ENCODE measurements at places on chromosomes 1 and 21.

DNA sequence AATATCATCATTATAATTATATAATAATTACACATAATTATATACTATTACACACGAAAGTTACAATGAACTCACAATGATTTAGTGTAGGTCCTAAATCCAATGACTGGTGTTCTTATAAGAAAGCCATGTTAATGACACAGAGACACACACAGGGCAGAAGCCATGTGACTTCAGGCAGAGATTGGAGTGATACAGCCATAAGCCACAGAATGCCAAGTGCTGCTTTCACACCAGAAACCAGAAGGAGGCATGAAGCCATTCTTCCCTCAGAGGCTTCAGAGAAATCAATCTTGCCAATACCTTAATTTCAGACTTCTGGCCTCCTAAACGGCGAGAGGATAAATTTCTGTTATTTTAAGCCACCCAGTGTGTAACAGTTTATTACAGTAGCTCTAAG, 147.4 kb upstream of the KRTAP19-8 start:
- H3K4me1 ChIP-seq, result peaks cover 90% of the 10 kb centered on the region
- H3K27ac ChIP-seq, result peak overlapping the region; percentile 98
- DNase-seq, result no peak
- H3K27me3 ChIP-seq, result no peaks in the 10 kb centered on the region
- peaks cover 25% of the 10 kb centered on the region for H3K36me3 ChIP-seq
- H3K4me3 ChIP-seq, result peak overlapping the region; percentile 68

GRCh38 chr1:228828151-228828550, 92.9 kb downstream of the RHOU start:
- peaks cover 47% of the 10 kb centered on the region for H3K4me1 ChIP-seq
- DNase-seq, result no peak
- no peak overlapping the region for H3K27ac ChIP-seq
- no peaks in the 10 kb centered on the region for H3K36me3 ChIP-seq
- no peaks in the 10 kb centered on the region for H3K27me3 ChIP-seq

DNA sequence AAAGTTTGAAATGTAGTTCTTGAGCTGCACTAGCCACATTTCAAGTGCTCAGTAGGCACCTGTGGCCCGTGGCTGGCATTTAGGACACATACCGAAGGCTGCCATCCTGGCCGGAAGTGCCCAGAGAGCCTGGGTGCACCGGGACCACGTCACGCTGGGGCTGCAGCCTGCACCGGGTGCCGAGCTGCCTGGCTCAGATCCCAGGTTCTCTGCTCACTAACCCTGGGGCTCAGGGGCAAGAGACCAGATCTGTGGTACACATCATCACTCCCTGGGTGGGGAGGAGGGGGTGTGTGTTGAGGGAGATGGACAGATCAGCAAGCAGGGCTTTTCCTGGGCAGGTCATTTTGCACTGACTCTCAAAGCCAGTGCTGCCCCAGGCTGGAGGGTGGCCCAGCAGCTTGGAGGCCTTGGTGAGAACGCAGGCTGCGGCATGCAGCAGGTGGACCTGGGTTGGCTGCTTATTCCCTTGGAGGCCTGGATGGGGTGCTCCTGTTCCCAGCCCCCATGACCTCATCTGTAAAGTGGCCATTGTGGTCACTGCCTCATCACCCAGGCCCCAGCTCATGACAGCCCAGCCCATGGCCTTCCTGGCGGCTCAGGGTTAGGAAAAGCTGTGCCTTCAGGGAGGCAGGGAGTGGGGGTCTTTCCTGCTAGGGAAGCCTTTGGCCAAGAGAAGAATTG, 23.6 kb downstream of the TMEM201 start:
- H3K27me3 ChIP-seq, result no peaks in the 10 kb centered on the region
- no peak overlapping the region for H3K27ac ChIP-seq
- H3K4me3 ChIP-seq, result no peak overlapping the region
- no peak for DNase-seq
- peaks cover 3% of the 10 kb centered on the region for H3K36me3 ChIP-seq

GRCh38 chr1:159015440-159015909, 5.8 kb downstream of the IFI16 start:
- peaks cover 45% of the 10 kb centered on the region for H3K36me3 ChIP-seq
- no peaks in the 10 kb centered on the region for H3K27me3 ChIP-seq
- peak overlapping the region; percentile 96 for H3K27ac ChIP-seq
- peak; percentile 63 for DNase-seq

- peaks cover 21% of the 10 kb centered on the region for H3K27me3 ChIP-seq
- peak overlapping the region; percentile 69 for H3K4me3 ChIP-seq
- H3K27ac ChIP-seq, result peak overlapping the region; percentile 48
- H3K36me3 ChIP-seq, result no peaks in the 10 kb centered on the region
Measured at GRCh38 chr1:157155658-157156057, 17.5 kb upstream of the ETV3 start.

DNA sequence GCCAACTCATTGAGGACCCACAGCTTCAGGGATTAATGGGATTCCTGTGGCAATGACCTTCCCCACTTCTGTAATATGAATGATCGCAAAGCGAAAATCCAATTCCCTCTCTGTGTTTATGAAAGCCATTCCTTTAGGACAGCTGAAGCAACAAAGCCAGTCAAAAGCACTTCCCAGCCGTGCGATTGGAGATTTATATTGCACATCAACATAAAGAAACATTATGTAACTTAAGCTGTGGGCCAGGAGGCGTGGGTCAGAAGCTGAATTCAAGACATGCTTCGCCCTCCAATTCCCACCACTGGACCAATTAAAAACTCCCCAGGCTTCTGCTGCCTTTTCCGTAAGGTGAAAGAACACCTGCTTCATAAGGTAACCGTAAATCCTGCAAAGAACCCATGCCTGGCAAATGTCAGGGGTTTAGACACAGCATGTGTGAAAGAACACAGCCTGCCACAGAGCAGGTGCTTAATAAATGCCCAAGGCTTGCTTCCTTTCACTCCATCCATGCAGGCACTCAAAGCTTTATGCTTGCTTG, 138.9 kb upstream of the SOD1 start:
- DNase-seq, result no peak
- no peaks in the 10 kb centered on the region for H3K27me3 ChIP-seq

- no peaks in the 10 kb centered on the region for H3K27me3 ChIP-seq
- no peak overlapping the region for H3K4me3 ChIP-seq
- H3K4me1 ChIP-seq, result no peaks in the 10 kb centered on the region
- DNase-seq, result no peak
Measured at GRCh38 chr1:84376000-84376910, 22.0 kb upstream of the DNASE2B start.

- peak overlapping the region; percentile 85 for H3K4me3 ChIP-seq
- H3K27me3 ChIP-seq, result peaks cover 68% of the 10 kb centered on the region
- H3K27ac ChIP-seq, result no peak overlapping the region
- peaks cover 28% of the 10 kb centered on the region for H3K4me1 ChIP-seq
- no peaks in the 10 kb centered on the region for H3K36me3 ChIP-seq
Measured at GRCh38 chr1:30823969-30824735, 66.6 kb upstream of the LAPTM5 start.

GRCh38 chr1:110106013-110106941, 6.0 kb upstream of the UBL4B start:
- H3K27ac ChIP-seq, result no peak overlapping the region

DNA sequence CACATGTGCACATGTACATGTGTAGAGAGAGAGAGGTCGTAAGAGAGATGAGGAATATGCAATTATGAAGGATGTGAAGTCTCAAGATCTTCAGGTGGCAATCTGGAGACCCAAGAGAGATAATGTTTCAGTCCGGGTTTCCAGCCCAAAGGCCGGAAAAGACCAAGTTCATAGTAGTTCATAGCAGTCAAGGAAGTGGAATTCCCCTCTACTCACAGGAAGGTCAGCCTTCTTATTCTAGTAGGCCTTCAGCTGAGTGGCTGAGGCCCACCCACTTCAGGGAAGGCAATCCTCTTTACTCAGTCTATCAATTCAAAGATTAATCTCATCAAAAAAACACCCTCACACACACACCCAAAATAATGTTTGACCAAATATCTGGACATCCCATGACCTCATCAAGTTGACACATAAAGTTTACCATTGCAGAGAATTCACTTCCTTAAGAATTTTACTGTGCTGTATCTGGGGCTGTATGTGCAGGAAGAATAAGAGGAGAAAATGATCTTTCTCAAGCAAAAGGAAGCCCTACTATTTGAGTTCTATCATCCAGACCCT, 114.6 kb downstream of the TNFSF18 start:
- H3K4me1 ChIP-seq, result peaks cover 22% of the 10 kb centered on the region
- DNase-seq, result no peak
- H3K27me3 ChIP-seq, result peaks cover 5% of the 10 kb centered on the region
- no peaks in the 10 kb centered on the region for H3K36me3 ChIP-seq
- H3K4me3 ChIP-seq, result no peak overlapping the region
- H3K27ac ChIP-seq, result no peak overlapping the region

- DNase-seq, result no peak
- peak overlapping the region; percentile 61 for H3K27ac ChIP-seq
- H3K4me3 ChIP-seq, result peak overlapping the region; percentile 55
Measured at GRCh38 chr1:205735218-205735617, 14.8 kb downstream of the NUCKS1 start.

DNA sequence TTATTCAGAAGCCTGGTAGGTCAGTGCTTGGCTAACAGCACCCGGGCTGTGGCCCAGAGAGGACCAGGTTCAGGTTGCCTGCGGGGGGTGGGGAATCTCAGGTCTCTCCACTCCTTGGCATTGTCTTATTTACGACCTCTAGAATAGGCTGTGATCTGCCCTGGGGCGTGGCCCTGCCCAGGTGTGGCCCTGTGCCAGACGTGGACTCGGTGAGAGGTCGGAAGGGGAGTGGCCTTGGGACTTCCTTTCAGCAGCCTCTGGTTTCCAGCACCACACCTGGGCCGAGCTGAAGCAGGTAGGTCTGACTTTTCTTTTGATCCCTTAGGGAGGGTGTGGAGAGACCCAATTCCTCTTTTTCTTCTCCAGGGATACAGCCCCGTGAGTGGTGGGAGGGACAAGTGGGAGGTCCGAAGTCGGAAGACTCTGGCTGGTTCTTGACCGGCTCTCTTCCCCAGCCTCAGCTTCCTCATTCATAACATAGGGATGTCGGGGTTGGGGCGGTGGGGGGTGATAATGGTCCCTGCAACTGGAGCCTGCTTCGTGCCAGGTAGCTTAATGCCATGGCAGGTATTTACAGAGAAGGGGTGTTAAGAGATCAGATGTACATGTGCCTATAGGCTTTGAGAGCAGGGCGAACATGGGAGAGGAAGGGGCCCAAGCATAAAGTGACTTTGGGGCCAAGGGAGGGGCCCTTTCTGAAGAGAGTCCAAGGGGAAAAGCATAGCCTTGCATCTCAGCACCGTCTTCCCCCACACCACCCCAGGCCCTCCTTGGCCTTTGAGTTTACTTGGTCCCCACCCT, 16.5 kb downstream of the ACOT11 start:
- no peaks in the 10 kb centered on the region for H3K27me3 ChIP-seq
- H3K36me3 ChIP-seq, result no peaks in the 10 kb centered on the region
- no peaks in the 10 kb centered on the region for H3K4me1 ChIP-seq
- no peak overlapping the region for H3K4me3 ChIP-seq
- no peak for DNase-seq

GRCh38 chr21:32962268-32962667, 63.5 kb upstream of the OLIG2 start:
- DNase-seq, result no peak
- H3K27me3 ChIP-seq, result peaks cover 15% of the 10 kb centered on the region
- H3K27ac ChIP-seq, result no peak overlapping the region
- H3K4me1 ChIP-seq, result no peaks in the 10 kb centered on the region
- H3K36me3 ChIP-seq, result no peaks in the 10 kb centered on the region

GRCh38 chr1:201119206-201120197, 7.3 kb upstream of the CACNA1S start:
- no peaks in the 10 kb centered on the region for H3K27me3 ChIP-seq

- no peaks in the 10 kb centered on the region for H3K4me1 ChIP-seq
- no peak for DNase-seq
- no peaks in the 10 kb centered on the region for H3K27me3 ChIP-seq
- H3K4me3 ChIP-seq, result no peak overlapping the region
- H3K36me3 ChIP-seq, result no peaks in the 10 kb centered on the region
Measured at GRCh38 chr1:149888999-149889289, 10.4 kb upstream of the BOLA1 start.

DNA sequence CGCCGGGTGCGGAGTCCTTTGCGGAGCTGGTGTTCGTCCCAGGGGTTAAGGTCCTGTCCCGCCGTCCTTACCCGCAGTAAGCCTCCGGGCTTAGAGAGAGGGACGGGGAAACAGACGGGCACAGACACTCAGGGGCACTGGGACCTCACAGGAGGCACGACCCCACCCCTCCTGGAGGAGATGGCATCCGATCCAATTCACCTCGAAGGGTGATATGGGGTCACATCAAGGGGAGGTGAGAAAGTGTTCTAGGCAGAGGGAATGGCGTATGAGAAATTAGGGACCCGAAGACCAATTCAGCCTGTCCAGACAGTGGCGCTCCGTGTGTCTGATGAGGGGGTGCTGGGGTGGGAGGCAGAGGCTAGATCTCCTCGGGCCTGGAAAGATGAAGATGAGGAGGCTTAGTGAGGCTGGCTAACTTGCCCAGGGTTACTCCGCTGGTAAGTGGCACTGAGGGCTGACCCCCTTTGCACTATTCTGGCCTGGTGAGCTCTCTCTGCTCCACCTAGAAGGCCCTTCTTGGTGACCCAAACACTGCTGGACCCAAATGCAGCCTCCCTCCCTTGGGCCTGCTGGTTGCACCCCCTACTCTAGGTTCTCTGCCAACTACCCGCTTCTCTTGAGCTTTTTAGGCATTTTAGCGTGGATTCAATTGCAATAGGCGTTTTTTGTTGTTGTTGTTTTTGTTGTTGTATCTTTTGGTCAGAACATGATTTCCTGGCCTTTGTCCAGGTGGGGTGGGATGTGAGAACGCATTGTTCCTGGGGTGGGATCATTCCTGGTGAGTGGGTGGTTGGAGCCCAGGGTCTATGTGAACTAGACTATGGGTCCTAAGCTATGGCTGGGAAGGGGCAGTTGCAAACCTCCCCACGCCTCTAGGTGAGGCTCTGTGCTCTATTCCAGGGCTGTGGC, 12.3 kb downstream of the BTBD19 start:
- peak overlapping the region; percentile 95 for H3K4me3 ChIP-seq
- no peaks in the 10 kb centered on the region for H3K27me3 ChIP-seq
- DNase-seq, result no peak
- H3K36me3 ChIP-seq, result peaks cover 3% of the 10 kb centered on the region

GRCh38 chr1:75519651-75520427, 91.1 kb downstream of the SLC44A5 start:
- no peak for DNase-seq
- no peaks in the 10 kb centered on the region for H3K4me1 ChIP-seq
- H3K36me3 ChIP-seq, result no peaks in the 10 kb centered on the region
- no peak overlapping the region for H3K4me3 ChIP-seq
- H3K27me3 ChIP-seq, result peaks cover 20% of the 10 kb centered on the region
- H3K27ac ChIP-seq, result no peak overlapping the region

GRCh38 chr21:41061701-41062100, 106.3 kb upstream of the BACE2 start:
- no peaks in the 10 kb centered on the region for H3K4me1 ChIP-seq
- no peak overlapping the region for H3K27ac ChIP-seq
- H3K4me3 ChIP-seq, result no peak overlapping the region
- DNase-seq, result no peak
- H3K27me3 ChIP-seq, result peaks cover 25% of the 10 kb centered on the region
